ENCODE measurements at places on chromosomes 13 and 19.

DNA sequence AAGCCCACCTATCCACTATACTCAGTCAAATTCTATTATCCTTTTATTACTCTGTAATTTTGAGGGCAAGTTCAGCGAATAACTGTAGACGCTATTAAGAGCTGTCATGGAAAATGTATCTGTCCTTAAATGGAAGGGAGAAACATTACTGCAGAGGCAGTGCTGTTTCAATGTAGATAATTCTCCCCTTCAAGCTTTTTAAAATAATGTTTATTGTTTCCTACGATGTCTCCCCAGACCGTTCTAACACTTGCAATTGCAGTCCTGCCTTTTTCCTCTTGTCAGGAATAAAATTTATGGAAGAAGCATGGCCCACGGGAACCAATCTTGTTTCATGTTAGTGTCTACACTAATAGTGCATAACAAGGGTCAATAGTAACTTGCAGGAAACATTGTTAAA lies 159.5 kb downstream of the GPC6 start:
- DNase-seq = no peak

GRCh38 chr13:112641456-112642089 lies 48.3 kb upstream of the ATP11A start:
- no peak for DNase-seq

GRCh38 chr13:50285283-50285682 lies 270.0 kb downstream of the KCNRG start:
- no peak for DNase-seq

GRCh38 chr13:105406551-105406950 lies 1128.9 kb downstream of the EFNB2 start:
- DNase-seq = no peak

DNA sequence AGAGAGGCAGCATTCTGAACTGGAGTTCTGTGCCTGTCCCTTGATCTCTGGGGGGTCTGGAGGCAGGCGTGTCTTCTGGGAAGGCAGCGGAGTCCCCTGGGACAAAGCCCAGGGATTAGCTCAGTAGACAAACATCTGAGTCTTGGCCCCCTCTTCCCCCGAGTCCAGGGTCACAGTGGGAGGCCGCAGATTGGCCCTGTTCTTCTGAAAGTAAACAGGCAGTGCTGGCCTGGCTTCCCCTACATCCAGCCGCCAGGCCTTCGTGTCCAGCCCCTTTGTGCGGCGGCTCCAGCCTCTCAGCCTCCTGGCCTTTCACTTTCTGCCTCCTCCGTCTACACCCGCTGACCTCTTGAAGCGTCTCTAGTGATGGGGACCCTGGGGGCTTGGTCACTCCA lies 989 bp downstream of the NFILZ start:
- DNase-seq = no peak

- DNase-seq = no peak
Measured at GRCh38 chr13:97434397-97435201, 630 bp downstream of the RAP2A start.

DNA sequence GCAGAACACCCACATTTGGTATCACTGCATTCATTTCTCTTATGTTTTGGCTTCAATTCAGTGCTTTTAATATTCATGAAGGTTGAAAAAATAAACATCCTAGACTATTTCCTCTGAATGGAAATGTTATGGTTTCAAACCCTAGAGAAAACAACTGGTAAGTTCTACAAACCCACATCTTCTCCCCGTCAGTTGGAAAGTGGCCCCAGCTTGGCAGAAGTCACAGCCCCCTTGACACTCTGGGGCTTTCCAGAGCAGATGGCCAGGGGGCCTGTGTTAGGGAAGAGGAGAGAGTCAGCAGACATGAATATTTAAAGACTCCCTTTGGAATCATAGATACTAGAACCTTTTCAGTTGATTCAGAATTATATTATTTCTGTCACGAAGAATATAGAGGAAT lies 123.9 kb downstream of the SHISA2 start:
- no peak for DNase-seq

DNA sequence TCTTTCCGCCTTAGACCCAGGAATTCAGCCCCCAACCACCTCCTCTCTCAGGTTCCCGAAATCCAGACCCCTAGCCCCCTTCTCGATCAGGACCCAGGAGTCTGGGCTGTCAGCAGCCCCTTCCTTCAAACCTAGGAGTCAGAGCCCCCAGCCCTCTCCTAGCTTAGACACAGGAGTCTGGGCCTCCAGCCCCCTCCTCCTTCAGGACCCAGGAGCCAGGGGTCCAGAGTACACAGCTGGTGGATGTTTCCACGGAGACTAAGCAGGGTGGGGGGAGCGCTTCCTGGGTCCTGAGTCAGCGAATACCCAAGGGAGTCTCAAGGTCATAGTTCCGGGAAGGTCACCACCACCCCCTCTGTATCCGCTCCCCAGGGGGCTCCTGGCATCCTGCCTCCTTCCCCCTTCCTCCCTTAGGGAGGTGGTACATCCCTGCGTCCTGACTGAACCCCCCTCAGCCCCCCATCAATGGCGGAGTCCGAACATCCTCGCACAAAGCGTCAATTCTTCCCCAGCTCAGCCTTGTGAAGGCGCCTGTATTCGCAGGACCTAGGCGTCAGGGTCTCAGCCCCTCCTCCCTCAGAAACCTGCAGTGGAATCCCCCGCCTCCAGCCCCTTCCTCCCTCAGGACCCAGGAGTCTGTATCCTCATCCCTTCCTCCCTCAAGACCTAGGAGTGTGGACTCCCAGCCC lies 4.6 kb downstream of the CADM4 start:
- DNase-seq = no peak

GRCh38 chr19:10812196-10812595 lies 23.8 kb downstream of the TMED1 start:
- DNase-seq = no peak

DNA sequence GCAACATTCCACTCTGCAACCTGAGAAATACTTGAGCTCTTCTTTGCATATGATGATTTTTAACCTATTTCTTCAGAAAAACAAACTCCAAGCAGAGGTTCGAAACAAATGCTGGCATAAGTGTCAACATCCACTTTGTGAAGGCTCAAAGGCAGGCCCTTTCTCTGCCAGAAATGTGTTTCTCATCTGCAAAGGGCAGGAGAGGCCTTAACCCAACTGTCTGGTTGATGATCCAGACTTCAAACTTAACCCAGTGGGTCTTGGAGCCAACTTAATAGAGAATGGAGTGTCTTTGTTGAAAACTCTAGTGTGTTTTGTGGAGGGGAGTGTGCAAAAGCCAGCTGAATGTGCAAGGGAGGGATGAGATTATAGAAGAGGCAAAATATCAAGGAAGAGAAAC lies 28.3 kb upstream of the ZNF507 start:
- no peak for DNase-seq

DNA sequence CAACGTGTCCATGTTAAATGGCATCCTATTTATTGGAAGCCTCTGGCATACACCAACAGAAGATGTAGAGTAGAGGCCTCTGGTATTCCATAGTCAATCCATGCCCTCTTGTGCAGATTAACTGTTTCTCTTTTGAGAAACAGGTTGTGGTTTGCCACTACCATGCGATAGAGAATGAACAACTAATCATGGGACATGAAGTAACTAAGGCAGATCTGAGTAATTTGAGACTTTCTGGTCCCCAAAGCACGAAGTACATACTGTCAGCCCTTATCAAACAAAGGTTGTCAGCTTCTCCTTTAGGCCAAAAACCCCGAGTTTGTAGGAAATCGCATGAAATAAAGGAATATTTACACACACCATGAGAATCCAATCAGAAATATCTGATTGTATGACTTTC lies 3.6 kb downstream of the ZNF121 start:
- no peak for DNase-seq

All from AML-193 (cell line).